Progenitor cell of endocrine pancreas (in vitro differentiated cells): ENCODE measurements at places on chromosomes 3 and 15. TPM values are rescaled to one million over a fixed set of nuclear protein-coding genes. Genes with fewer than 3 reads are reported as not detected.

DNA sequence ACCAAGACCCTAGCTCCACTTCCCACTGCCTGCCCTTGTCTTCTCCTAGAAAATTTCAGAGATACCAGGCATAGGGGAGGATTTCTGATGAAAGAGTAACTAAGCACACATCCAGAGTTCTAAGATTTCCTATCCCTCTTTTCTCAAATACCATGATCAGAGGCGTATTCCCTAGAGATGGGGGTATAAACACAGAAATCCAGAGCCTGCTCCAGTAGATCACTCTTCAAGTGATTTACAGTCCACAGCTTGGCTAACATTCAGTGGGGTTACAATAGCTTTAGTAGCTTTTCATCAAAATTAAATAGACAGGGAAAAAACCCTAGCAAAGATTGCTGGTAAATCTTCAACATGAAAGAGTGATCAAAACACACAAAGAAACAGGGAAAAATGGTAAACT, 800.7 kb upstream of the GRM7 start:
- no peak overlapping the region for H3K27ac ChIP-seq
- H3K36me3 ChIP-seq, result no peaks in the 10 kb centered on the region
- no peaks in the 10 kb centered on the region for H3K4me1 ChIP-seq
- no peak overlapping the region for H3K4me3 ChIP-seq
- H3K27me3 ChIP-seq, result no peaks in the 10 kb centered on the region

DNA sequence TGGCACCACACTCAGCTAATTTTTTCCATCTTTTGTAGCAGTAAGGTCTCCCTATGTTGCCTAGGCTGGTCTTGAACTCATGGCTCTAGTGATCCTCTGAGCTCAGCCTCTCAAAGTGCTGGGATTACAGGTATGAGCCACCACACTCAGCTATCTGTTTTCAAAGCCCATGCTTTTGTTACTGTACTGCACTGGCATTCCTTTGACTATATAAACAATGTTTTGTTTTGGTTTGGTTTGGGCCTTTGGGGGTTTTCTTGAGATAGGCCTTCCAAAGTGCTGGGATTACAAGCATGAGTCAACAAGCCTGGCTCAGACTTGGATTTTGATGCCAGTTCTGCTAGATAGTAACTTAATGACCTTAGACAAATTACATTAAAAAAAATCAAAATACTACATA, 89.7 kb upstream of the GK5 start:
- H3K36me3 ChIP-seq, result peaks cover 40% of the 10 kb centered on the region
- H3K4me3 ChIP-seq, result no peak overlapping the region
- no peaks in the 10 kb centered on the region for H3K4me1 ChIP-seq
- H3K27ac ChIP-seq, result no peak overlapping the region

- no peaks in the 10 kb centered on the region for H3K4me1 ChIP-seq
- no peaks in the 10 kb centered on the region for H3K27me3 ChIP-seq
- H3K4me3 ChIP-seq, result no peak overlapping the region
- no peak overlapping the region for H3K27ac ChIP-seq
Observed at GRCh38 chr3:39222462-39222861, 30.1 kb upstream of the XIRP1 start.

DNA sequence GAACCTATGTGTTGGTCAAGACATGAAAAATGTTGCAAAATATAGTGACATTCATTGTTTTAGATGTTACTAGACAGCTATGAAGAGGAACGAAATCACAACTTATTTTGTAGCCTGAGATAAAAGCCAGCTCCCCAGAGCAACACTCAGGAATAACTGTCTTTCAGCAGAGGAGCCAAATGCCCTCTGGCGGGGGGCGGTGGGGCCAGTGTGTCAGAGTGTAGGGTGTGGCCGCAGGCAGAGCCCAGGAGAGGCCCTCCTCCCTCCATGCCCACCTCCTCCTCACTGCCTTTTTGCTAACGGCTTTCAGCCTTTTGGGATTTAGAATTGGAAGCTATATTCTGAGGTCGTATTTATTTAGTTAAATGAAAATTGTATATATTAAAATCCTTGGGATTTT, 16.9 kb downstream of the APOD start:
- H3K27ac ChIP-seq, result no peak overlapping the region
- no peak overlapping the region for H3K4me3 ChIP-seq
- H3K36me3 ChIP-seq, result no peaks in the 10 kb centered on the region
- peaks cover 7% of the 10 kb centered on the region for H3K27me3 ChIP-seq
- no peak for DNase-seq

DNA sequence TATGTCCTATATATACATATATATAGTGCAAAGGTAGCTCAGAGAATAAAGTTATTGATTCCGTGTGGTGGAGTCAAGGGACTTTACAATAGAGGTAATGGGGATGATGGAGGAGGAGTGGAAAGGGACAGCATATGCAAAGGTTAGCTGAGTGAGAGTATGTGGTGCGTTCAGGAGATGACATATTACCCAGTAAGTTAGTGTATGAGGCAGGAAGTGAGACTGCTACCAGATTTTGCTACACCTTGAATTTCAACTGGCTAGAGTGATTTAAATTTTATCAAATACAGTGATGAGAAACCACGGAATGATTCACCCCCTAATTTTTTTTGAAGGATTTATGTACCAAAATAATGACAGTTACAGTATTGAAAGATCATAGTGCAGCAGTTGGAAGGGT, 2.8 kb downstream of the ACTL6A start:
- no peaks in the 10 kb centered on the region for H3K36me3 ChIP-seq
- no peak overlapping the region for H3K4me3 ChIP-seq
- no peak for DNase-seq
- no peaks in the 10 kb centered on the region for H3K27me3 ChIP-seq
- H3K27ac ChIP-seq, result no peak overlapping the region

- no peaks in the 10 kb centered on the region for H3K36me3 ChIP-seq
- H3K27ac ChIP-seq, result peak overlapping the region; percentile 73
- no peaks in the 10 kb centered on the region for H3K27me3 ChIP-seq
- DNase-seq, result no peak
- peaks cover 7% of the 10 kb centered on the region for H3K4me1 ChIP-seq
Observed at GRCh38 chr3:139654637-139655365, 23.0 kb downstream of the NMNAT3 start.

DNA sequence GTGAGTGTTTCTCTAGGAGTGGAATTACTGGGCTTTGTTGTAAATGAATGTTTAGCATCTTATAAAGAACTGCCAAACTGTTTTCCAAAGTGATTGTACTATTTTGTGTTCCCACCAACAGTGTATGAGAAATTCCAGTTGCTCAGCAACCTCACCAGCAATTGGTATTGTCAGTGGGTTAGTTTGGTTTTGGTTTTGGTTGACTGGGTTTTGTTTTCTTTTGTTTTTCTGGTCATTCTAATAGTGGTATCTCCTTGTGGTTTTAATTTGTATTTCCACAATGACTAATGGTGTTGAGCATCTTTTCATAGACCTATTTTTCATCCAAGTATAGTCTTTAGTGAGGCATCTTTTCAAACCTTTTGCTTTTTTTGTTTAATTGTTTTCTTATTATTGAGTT, 27.1 kb downstream of the FILIP1L start:
- peak overlapping the region; percentile 62 for H3K27ac ChIP-seq
- no peak overlapping the region for H3K4me3 ChIP-seq
- no peak for DNase-seq
- no peaks in the 10 kb centered on the region for H3K36me3 ChIP-seq
- no peaks in the 10 kb centered on the region for H3K27me3 ChIP-seq
- H3K4me1 ChIP-seq, result peaks cover 58% of the 10 kb centered on the region

DNA sequence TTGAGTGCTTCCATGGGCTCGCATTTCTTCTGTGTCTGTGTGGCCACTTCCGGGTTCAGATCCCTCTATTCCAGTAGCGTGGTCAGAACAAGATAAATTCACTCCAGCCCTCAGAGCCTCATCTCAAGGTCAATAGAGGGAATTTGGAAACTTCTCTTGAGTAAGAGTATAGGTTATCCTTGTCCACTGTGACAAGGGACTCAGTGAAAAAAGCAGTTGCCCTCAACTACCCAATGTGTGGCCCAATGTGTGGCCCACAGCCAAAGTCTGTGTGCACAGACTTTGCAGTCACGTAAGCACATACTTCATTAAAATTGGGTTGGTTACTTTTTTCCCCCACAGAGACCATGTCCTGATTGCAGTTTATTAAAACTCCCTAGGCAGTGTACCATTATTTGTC, 305.6 kb upstream of the SEMA6D start:
- H3K4me1 ChIP-seq, result peaks cover 43% of the 10 kb centered on the region
- H3K27me3 ChIP-seq, result peaks cover 29% of the 10 kb centered on the region
- no peaks in the 10 kb centered on the region for H3K36me3 ChIP-seq
- no peak overlapping the region for H3K4me3 ChIP-seq

DNA sequence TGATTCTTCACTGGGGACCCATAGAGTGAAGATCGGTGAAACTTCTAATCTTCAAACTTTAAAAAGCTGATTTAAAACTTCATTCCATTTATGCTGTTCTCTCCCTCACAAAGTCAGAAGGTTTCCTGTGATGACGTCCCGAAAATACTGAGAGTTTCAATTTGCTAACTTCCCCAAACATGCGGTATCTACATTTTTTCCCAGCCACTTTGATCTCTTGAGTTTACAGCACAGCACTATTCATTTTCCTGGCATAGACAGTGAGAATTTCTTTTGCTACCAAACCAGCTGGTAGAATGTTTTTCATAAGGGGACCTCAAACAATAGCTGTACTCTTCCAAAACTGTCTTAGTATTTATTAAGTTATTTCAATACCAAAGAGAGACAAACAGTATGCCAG, 156.8 kb downstream of the LSAMP start:
- H3K36me3 ChIP-seq, result no peaks in the 10 kb centered on the region
- no peak overlapping the region for H3K4me3 ChIP-seq
- DNase-seq, result no peak
- no peaks in the 10 kb centered on the region for H3K27me3 ChIP-seq

DNA sequence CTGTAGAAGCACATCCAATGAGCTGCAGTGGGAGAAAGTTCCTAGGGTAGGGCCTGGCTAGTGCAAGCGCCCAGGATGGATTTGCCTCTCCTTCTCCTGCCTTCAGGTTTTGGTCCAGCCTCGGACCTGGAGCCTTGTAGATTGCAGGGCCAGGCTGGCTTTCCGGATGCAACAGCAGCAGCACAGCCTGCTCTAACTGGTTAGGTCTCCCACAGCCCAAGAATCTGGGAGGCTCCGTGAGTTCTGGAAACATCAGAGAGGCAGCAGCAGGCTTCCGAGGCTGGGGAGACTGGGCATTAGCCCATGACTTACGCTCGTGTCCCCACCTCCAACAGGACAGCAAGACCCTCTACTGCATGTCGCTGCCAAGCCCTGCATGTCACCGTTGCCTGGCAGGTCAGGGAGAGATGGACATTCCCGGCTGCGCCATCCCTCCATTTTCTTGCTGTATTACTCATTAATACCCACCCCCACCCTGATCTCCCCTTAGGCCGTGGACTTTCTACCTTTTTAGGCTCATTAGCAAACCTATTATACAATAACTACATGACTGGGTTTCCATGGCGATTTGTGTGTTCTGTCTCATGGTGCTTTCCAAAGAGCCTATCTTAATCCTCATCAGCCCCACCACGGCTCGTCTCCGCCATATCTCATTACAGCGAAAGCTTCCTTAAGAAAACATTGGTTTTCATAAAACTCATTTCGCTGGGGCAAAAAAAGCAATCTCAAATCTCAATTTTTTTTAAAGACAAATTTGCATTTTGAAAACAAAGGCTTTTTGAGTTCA, 40.9 kb upstream of the RGMA start:
- H3K27me3 ChIP-seq, result peaks cover 12% of the 10 kb centered on the region
- H3K4me3 ChIP-seq, result no peak overlapping the region
- H3K4me1 ChIP-seq, result peaks cover 3% of the 10 kb centered on the region

DNA sequence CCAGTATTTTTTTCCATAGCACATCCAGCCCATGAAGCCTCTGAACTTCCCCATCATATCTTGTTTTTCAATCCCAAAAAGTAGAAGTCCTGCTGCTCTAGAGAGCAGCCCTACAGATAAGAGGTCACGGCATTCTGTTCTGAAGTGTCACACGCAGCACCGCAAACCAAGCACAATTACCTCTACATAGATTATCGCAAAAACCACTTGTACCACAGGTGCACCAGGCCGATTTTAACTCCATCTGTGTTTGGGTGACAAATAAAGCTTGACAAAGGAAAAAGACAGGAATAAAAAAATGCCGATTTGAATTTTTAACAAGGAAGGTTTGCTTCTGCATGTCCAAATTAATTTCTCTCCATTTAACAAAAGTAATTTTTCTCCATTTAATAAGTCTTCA, 113.7 kb downstream of the MYO5A start:
- no peak overlapping the region for H3K27ac ChIP-seq
- H3K27me3 ChIP-seq, result no peaks in the 10 kb centered on the region
- H3K4me3 ChIP-seq, result no peak overlapping the region
- no peak for DNase-seq
- H3K4me1 ChIP-seq, result peaks cover 21% of the 10 kb centered on the region

GRCh38 chr15:80242802-80243201, 9.2 kb downstream of the CTXND1 start:
- H3K36me3 ChIP-seq, result no peaks in the 10 kb centered on the region
- H3K4me3 ChIP-seq, result no peak overlapping the region
- peaks cover 18% of the 10 kb centered on the region for H3K4me1 ChIP-seq
- H3K27ac ChIP-seq, result no peak overlapping the region

- no peak for DNase-seq
- H3K27me3 ChIP-seq, result no peaks in the 10 kb centered on the region
- H3K27ac ChIP-seq, result no peak overlapping the region
- H3K36me3 ChIP-seq, result no peaks in the 10 kb centered on the region
Observed at GRCh38 chr3:107882261-107882660, 208.6 kb downstream of the CD47 start.

DNA sequence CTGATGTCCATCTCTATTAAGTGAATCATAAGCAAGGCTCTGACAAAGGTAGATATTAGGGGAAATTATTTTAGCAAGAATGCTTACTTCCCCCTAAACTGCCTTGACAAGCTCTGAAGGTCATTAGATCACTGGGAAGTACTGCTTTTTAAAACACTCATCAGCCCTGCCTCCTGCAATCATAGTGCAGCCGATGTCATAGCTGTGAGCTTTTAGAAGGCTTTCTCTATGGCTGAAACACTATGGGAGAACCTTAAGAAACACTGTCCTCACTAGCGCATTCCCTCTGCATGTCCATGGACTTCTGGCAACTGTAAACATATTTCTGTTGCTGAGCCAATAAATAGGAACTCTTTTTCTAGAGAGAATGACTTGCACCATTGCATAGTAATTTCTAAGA, 38.7 kb upstream of the PTPRG start:
- no peak overlapping the region for H3K4me3 ChIP-seq
- no peaks in the 10 kb centered on the region for H3K36me3 ChIP-seq
- no peak overlapping the region for H3K27ac ChIP-seq
- H3K27me3 ChIP-seq, result no peaks in the 10 kb centered on the region

- H3K4me3 ChIP-seq, result no peak overlapping the region
- H3K36me3 ChIP-seq, result peaks cover 2% of the 10 kb centered on the region
- peaks cover 15% of the 10 kb centered on the region for H3K27me3 ChIP-seq
- no peak overlapping the region for H3K27ac ChIP-seq
Observed at GRCh38 chr15:31405200-31405920, 78.7 kb downstream of the KLF13 start.

- H3K36me3 ChIP-seq, result no peaks in the 10 kb centered on the region
- no peak overlapping the region for H3K4me3 ChIP-seq
- peaks cover 4% of the 10 kb centered on the region for H3K4me1 ChIP-seq
- H3K27me3 ChIP-seq, result peaks cover 4% of the 10 kb centered on the region
Observed at GRCh38 chr15:42146551-42147430, 9.6 kb downstream of the PLA2G4F start.

- H3K4me1 ChIP-seq, result peaks cover 6% of the 10 kb centered on the region
- peak overlapping the region; percentile 57 for H3K27ac ChIP-seq
- DNase-seq, result no peak
- H3K27me3 ChIP-seq, result no peaks in the 10 kb centered on the region
- H3K4me3 ChIP-seq, result peak overlapping the region; percentile 47
Observed at GRCh38 chr3:132378048-132378762, 39.1 kb upstream of the DNAJC13 start.

The CD200R1 gene
- 0.13 TPM in 1 of 2 replicates, not detected in the other for total RNA-seq

The VPS39 gene
- 85.4 and 88.9 TPM in 2 replicates for total RNA-seq

The SLC2A2 gene
- total RNA-seq, result 1.5 TPM in 2 replicates

The FAM81A gene
- total RNA-seq, result 0.34 and 0.58 TPM in 2 replicates

The AHSG gene
- 0.19 and 0.27 TPM in 2 replicates for total RNA-seq

The MKRN3 gene
- 0.24 and 0.46 TPM in 2 replicates for total RNA-seq

The CKMT1A gene
- 4.0 TPM in 2 replicates for total RNA-seq

The CILP gene
- total RNA-seq, result 0.22 and 0.29 TPM in 2 replicates
